ENCODE measurements at places on chromosomes 2 and 18.

GRCh38 chr2:141195087-141195486, 935.7 kb downstream of the LRP1B start:
- no peak for DNase-seq

DNA sequence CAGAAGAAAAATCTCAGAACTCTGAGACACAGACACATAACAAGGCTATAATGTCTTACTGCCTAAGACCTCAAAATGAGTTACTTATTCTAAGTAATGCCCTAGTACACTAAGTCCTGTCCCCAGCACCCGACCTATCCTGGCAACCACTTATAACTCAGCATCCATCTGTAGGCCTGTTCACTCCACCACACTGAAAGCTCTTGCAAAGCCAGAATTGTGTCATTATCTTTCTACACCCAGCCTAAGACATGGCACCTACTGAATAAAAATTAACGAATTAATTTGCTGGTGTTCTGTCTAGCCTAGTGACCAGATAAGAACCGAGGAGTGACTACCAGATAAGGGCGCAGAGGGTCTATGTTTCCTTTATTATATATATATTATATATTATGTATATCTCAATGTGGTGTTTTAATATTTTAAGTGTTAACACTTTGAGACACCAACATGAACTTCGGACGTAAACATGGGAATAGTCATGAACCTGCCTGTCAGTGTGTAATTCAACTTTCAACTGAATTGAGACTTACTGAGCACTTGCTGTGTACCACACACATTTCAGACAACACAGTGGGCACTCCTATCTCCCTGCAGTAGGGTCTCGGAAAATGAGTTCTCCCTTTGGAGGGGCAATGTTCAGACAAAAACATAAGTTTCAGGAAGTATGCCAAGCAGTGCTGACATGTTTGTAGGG, 27.7 kb downstream of the TMEM131 start:
- DNase-seq, result no peak

DNA sequence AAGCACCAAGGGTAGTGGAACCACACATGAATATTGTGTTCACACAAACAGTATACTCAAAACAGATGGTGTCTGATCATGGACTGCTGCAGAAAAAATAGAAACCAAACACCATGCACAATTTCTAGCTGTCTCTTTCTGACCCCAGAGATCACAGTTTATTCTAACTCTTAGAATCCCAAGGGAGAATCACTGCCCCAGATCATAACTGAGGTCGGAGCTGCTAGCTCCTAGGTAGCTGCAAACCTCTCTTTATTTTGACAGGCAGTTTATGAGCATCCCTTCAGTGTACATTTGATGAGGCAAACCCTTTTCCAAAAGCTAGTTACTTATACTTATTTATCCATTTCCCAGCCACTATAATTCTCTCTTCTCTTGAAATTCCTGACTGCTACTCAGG, 439.1 kb upstream of the HNMT start:
- no peak for DNase-seq

DNA sequence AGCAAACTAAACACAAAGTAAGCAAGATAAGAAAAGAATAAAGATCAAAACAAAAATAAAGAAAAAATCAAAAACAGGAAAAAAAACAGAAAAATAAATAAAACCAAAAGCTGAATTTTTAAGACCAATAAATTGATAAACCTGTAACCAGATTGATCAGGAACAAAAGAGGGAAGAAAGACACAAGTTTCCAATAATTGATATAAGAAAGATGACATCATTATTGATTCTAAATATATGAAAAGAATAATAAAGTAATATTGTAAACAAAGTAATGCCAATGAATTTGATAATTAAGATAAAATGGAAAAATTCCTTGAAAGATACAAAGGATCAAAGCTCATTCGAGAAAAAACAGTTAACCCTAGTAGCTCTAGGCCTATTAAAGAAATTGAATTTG, 394.6 kb upstream of the LRATD1 start:
- DNase-seq, result no peak

- peak; percentile 32 for DNase-seq
Observed at GRCh38 chr2:169087757-169088379, 18.5 kb downstream of the DHRS9 start.

- DNase-seq, result no peak
Observed at GRCh38 chr2:236229186-236229585, 35.0 kb downstream of the ASB18 start.

GRCh38 chr2:152546230-152546837, 170.9 kb downstream of the PRPF40A start:
- DNase-seq, result no peak

DNA sequence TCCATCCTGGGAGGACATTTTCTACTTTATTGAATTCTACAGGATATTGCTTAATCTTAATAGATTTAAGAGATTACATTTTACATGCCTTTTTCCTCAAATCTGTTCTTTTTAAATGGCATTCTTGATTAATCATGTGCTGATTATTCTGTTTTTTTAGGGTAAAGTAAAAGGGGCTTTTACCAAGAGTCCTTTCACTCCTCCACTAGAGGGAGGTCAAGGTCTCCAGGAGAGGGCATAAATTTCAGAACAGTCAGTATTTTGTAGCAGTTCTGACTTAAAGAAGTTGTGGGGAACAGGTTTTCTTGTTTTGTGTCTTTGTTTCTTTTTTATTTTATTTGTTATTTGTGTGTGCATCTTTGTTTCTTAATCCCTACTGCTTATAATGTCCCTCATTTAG, 25.4 kb downstream of the WDR75 start:
- DNase-seq, result peak; percentile 63

DNA sequence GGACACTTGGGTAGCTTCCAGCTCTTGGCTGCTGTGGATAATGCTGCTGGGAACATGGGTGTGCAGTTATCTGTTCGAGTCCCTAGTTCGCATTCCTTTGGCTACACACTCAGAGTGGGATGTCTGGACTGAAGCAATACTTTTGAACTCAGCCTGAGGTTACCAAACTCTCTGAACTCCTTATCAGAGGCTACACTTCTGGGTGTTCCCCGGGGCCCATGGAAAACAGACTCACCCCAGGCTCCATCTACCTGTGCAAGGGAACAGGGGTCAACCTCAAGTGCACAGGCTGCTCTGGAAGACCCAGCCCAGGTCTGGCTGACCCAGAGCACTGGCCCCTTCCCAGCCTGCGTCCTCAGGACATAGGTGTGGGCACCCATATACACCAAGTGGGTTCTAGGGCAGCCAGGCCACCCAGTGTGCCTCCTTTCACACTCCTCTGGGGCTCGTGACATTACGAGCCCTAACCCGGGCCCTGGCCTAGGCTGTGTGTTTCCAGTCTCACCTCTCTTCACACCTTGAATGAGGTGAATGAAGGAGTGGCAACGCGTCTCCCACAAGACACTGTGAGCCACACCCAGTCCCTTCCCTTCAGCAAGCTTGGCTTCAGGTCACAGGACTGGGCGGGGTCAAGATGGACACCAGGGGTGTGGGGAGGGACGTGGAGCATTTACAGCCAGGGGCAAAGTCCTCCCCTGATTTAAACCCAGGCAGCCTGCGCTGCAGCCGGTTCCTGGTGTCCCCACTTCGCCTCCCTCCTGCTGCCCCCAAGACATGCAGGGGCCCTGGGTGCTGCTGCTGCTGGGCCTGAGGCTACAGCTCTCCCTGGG, at the start of gene ALPI:
Gene ALPI, plus strand, starts transcription at position 728 of the 830 bp plus-strand sequence. Its CDS starts 47 bp downstream, at position 775.
- DNase-seq, result no peak

DNA sequence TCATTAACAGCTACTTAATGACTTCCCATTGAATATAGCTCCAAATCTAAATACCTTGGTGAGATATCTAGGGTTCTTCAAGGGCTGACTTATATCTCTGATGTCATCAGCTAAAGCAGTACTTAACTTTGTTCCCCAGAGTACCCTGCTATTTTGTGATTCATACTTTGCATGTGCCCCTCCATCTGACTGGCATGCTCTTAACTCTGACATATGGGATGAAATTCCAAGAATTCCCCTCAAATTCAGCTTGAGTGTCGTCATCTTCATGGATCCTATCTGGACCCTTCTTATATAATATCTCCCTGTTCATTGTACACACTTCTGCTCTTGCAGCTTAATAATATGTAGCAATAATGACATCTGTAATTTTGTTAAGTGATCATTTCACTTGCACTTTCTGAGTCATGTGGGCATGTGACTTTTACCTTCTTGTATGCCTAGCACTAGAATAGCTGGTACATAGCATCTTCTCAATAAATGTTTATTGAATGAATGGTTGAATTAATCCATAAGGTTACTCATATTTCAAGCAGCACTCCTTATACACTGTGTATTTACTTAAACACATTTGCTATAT, 172.9 kb downstream of the WDR7 start:
- DNase-seq, result peak; percentile 18

GRCh38 chr18:8480506-8481328, 128.5 kb upstream of the RAB12 start:
- peak; percentile 72 for DNase-seq

DNA sequence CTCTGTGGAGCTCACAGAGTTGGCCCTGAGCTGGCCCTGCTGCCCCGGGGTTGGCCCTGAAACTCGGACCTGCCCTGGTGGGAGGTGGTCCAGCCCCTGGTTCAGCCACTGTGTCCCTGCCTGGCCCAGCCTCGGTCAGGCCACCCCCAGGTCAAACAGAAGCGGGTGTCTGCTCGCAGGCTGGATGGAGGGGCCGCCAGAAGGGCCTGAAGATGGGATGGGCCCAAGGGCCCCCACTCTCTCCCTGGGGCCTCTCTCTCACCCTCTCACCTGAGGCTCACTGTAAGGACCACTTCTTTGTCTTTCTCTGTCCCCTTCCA, 25.1 kb upstream of the B3GNT7 start:
- DNase-seq, result no peak

- no peak for DNase-seq
Observed at GRCh38 chr2:203916756-203917155, 19.8 kb upstream of the ICOS start.

GRCh38 chr18:72283148-72283925, 260.8 kb downstream of the CBLN2 start:
- no peak for DNase-seq

GRCh38 chr18:26397019-26397418, 151.3 kb downstream of the KCTD1 start:
- DNase-seq, result no peak

GRCh38 chr2:10900216-10901109, 11.3 kb upstream of the KCNF1 start:
- DNase-seq, result no peak

DNA sequence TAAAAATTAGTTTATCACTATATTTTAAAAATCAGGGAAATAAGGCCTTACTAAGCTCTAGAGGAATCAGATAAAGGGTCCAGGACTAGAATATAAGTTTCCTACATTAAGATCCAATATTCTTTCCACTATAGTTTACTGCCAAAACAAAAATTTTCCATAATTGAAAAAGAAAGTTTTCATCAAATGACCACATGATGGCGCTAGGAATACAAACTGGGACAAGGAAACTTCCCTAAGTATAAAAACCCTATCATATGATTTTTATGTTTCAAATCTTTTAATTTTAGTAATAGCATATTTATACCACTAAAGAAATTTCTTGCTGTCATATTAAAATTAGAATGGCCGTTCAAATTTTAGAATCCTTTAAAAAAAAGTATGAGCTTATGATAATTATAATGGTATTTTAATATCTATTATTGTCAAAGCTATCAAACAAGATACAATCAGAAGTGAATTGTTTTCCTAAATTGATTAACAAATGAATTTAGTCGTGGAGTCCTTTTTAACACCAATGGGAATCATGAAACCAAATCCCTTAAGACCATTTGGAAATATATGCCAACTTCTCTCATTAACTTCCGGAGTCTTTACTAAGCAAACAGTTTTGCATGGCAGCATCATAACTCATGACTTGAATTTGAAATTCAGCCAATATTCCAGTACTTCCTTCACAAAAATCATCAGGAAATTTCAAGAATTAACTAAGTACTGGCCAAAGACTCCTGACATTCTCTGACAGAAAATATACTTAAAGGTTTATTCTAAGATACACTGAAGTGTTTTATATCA, 70.3 kb downstream of the SCN1A start:
- peak; percentile 14 for DNase-seq

DNA sequence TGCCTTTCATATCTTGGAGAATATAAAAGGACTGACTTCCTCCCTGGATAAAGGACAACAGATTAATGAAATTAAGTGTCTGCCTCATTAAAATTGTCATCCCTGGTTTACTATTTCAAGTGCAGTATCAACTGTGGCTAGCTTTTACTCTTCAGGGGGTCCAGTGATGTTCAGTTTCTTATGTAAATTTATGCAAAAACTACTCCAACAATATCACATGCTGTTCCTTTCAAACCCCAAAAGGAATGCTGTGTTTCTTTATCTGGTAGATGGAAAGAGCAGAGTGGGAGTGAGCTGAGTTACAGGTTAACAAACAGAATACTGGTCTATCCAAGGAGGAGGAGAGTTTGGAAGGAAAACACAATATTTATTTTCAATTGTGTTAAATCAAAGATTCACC, 283.7 kb upstream of the VWC2L start:
- peak; percentile 39 for DNase-seq

- no peak for DNase-seq
Observed at GRCh38 chr2:232793271-232793670, 16.9 kb upstream of the KCNJ13 start.

- no peak for DNase-seq
Observed at GRCh38 chr2:159051661-159052060, 83.2 kb downstream of the TANC1 start.

GRCh38 chr2:9292426-9292825, 85.8 kb downstream of the ASAP2 start:
- DNase-seq, result peak; percentile 39

DNA sequence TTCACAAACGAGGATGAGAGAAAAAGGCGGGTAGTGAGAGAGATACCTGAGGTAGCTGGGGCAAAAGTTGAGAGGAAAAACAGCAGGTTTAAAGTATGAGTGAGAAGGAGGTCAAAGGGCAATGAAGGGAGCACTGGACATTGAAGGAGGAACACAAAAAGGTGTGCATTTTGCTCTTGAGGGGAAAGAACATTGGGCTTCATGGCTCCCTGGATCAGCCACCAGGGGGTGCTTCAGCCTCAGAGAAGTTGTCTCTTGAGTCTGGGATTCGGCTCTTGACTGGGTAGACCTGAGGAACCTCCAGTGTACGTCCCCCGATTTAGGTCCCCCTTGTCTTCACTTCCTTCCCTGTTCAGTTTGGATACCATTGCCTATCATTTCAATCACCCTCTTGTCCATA, 128.5 kb downstream of the RAPGEF4 start:
- peak; percentile 72 for DNase-seq

GRCh38 chr2:172710584-172711047, 25.0 kb upstream of the RAPGEF4 start:
- DNase-seq, result peak; percentile 55

- DNase-seq, result no peak
Observed at GRCh38 chr2:205527801-205528200, 154.5 kb upstream of the NRP2 start.

DNA sequence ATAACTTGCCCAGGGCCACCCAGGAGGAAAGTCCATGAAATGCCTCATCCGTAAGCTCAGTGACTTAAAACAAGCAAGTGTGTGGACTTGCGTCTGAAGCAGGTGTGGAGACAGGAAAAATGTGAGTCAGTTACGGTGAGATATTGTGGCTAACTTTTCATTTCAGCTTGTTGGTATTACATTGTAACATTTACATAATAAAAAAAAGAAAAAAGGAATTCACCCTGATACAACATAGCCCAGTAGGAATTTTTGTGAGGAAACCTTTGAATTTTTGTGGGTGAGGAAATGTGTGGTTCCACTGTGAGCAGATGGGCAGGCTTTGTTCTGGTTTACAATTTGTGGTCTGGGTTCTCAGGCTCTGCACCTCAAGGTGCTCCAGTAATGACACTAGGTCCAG, 33.7 kb upstream of the LYPD6B start:
- no peak for DNase-seq
